GM12864 (cell line): ENCODE measurements at places on chromosomes 1 and 21.

GRCh38 chr1:43786201-43786958, 79.0 kb downstream of the ST3GAL3 start:
- DNase-seq, result no peak

- DNase-seq, result no peak
These were observed 174.3 kb downstream of the NEK7 start for GRCh38 chr1:198330982-198331615.

GRCh38 chr1:161740921-161741320, 8.7 kb upstream of the DUSP12 start:
- no peak for DNase-seq

GRCh38 chr1:36359383-36359782, 26.3 kb downstream of the STK40 start:
- DNase-seq, result no peak

DNA sequence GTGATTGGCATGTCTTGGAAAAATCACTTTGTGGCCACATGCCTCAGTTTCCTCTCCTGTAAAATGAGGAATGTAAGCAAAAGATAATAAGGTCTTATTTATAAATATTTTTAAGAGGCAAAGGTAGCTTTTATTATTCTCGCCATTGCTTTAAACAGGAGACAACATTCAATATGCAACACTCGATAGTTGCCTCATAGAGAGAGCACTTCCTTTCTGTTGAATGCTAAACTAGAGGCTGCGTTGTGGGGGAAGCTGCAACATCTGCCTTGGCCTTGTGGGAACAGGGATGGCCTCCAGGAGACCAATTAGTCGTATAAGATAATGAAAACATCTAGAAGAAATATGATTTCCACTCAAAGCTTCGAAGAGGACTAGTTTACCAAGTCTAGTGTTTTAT, 3.5 kb downstream of the OSCP1 start:
- DNase-seq, result no peak

- no peak for DNase-seq
These were observed 469.3 kb downstream of the LTN1 start for GRCh38 chr21:28523367-28523766.

- DNase-seq, result no peak
These were observed 156.7 kb upstream of the BACE2 start for GRCh38 chr21:41011098-41011731.

GRCh38 chr1:159927849-159928431, 2.6 kb upstream of the TAGLN2 start:
- DNase-seq, result no peak

DNA sequence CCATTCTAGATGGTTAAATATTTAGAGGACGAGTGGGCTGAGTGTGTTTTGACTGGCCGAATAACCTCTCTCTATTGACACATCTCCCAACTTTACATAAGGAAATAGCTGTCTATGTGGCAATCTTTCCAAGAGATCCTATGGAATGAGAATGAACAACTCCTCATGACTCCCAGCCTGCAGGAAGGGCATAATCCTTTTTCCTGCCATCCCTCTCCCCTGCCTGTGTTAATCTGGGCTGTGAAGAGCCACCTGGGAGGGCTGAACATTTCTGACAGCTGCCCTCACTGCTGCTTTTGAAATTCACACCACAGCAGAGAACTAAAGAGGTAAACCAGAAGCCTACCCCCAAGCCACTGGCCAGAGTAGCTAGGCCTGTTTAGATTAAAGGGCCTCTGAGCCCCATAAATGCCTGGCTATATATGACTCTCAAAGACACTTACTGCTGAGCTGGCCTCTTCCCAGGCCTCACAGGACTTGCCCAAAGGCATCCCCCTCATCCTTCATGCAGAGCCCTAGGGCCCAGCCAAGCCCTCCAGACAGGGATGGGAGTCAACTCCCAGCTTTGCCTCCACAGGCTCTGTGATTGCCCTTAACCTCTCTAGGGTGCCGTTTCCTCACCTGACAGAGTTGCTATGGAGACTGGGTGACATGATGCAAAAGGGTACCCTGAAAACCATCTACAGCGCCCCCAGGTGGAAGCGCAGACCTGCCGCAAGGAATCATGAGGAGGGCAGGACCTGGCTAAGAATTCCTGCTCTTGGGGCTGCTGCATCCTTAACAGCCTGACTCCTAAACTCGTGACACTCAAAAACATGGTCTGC, 42.0 kb upstream of the LDLRAP1 start:
- no peak for DNase-seq

GRCh38 chr1:237287876-237288521, 246.0 kb downstream of the RYR2 start:
- DNase-seq, result no peak

DNA sequence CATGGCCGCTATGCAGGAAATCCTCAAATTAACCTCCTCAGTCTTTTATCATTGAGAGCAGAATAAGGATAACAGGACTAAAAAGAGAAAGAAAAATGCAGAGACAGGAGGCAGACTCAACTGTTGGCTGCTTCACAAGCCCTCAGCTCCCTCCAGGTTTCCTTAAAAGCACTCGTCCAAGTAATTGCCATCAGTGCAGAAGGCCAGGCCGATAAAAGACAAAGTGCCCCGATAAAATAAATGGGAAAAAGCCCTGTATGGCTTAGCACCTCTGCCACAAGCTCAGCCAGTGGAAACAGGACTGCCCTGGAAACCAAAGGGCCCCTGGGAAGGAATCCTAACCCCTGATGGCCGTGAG, 8.1 kb downstream of the S100A6 start:
- no peak for DNase-seq

- no peak for DNase-seq
These were observed 64.8 kb upstream of the PTCH2 start for GRCh38 chr1:44907893-44908292.
